ENCODE measurements at places on chromosomes 6 and 20.

- peak; percentile 87 for DNase-seq
Observed at GRCh38 chr20:373171-373890, 7.2 kb upstream of the TRIB3 start.

DNA sequence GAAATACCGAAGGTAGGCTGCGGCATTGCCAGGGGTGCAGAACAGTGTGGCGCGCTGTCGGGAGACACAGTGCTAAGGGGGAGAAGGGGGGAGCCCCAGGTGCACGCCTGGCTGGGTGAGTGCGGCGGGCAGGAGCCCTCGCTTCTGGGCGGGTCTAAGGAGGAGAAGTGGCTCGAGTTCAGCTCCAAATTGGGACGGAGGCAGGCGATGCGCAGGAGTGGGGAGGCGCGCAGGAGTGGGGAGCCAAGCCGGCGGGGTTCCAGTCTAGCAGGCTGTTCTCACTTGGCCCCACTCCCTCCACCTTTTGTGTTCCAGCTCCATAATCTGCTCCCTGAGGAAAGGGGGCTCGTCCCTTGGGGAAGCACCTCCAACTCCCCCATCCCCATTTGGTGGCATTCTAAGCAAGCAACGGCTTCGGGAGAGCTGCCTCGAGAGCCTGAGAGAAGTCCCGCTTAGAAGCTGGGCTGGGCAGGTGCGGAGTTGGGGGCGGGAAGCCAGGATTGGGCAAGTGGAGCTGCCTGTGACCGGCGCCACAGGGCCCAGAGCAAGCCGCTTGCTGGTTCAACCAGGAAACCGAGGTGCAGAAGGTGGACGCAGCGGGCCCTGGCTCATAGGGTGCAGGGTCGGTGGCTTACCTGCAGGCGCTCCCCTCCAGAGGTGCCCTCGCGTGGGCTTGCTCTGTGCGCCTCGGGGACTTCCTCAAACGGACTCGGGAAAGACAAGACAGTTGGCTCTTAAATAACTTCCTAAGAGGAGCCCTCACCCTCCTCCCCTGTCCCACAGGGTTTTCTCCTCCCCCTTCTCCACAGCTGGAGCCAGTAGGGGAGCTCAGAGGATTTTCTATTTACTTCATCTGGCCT lies at the start of gene F13A1:
F13A1 (minus strand) TSS at position 711 of the 860 bp plus-strand sequence. CDS start 1,998 bp downstream, outside the sequence.
- DNase-seq: peak; percentile 46

DNA sequence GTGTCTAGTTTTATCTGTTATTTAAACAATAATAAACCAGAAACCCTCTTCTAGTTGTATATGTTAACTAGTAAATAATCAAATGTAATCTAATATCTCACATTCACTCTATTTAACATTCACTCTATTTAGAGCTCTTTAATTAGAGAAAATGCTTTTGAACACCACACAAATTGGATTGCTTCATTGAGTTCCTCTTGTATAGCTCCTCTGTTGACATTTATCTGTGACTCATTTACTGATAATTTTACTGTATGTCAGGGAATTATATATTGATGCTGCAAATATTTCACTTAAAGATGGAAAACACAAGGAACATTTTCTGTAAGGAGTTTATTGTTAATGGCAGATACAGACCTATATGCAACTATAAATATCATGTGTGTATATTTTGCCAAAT lies 594.6 kb downstream of the COL12A1 start:
- DNase-seq: no peak

- DNase-seq: no peak
Observed at GRCh38 chr6:90611543-90612312, 24.9 kb upstream of the MAP3K7 start.

DNA sequence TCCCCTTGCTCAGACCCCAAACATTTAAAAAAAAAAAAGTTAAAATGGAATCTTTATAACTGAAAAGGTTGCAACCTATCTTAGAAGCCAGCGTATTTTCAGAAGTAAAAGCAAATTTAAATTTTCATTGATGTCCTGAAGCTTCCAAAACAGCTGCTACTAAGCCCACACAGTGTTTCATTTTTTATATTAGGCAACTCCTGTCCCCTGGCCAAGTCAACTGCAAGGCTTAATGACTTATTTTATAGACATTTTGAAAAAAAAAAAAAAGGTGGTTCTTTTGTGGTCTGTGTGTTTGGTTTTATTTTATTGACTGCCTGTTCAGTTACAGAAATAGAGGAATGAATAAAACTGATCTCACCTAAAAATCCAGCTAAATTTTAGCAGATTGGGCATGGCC lies 13.0 kb downstream of the CFAP61 start:
- DNase-seq: no peak

DNA sequence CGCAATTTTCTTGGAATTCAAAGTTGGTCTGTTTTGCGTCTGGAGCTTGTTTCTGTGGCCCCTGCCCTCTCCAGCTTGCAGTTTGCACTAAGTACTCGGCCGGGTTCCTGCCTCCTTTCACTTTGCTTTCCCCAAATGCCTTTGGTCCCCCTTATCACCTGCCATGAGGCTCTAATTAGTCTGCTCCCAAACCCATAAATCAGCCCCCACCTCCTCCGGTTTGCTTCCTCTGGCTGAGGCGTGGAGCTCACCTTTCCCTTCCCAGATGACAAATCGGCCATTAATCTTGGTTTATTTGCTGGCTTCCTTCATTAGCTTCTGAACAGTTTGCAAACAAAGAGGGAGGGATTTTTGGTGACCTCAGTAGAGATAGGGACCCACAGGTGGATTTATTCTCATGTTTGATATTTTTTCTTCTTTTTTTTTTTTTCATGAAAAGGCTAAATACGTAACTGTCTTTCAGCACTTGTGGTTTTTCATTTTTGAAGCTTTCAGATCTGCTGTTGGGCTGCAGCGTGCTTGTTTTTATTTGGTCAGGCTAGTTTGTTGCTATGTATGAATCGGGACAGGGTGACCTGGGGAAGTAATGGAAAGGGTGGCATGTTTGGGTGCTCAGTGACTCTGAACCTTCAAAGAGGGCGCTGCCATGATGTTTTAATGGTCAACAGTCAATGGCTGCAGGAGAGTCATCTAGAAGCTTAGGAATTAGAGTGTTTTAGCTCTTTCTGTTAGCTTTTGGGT lies 121.7 kb upstream of the JAG1 start:
- DNase-seq: no peak

- DNase-seq: no peak
Observed at GRCh38 chr6:98514796-98515195, 319.6 kb upstream of the POU3F2 start.

DNA sequence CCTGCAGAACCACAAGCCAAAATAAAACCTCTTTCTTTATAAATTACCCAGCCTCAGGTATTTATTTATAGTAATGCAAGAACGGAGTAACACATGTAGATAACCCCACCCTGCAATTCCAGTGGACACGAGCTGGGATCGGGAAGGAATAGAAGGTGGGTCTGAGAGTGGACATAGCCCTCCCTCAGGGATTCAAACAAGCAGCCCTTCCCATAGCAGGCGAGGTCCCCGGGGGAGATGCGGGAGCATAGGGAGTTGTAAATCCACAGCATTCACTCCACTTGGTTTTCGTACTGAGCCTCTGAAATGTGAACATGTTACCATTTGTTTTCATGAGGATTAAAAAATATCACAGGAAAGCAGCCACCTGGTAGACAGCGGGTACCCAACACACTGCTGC lies 312.6 kb downstream of the CDH4 start:
- no peak for DNase-seq

GRCh38 chr6:37463110-37463509 lies 30.1 kb downstream of the CMTR1 start:
- DNase-seq: no peak

- no peak for DNase-seq
Observed at GRCh38 chr20:24503352-24503931, 34.0 kb downstream of the SYNDIG1 start.
